ENCODE measurements at places on chromosomes 7 and 10.

GRCh38 chr10:72312865-72313391, 39.2 kb downstream of the DDIT4 start:
- no peak for DNase-seq

GRCh38 chr7:81175275-81175940, 256.6 kb upstream of the SEMA3C start:
- DNase-seq, result no peak

DNA sequence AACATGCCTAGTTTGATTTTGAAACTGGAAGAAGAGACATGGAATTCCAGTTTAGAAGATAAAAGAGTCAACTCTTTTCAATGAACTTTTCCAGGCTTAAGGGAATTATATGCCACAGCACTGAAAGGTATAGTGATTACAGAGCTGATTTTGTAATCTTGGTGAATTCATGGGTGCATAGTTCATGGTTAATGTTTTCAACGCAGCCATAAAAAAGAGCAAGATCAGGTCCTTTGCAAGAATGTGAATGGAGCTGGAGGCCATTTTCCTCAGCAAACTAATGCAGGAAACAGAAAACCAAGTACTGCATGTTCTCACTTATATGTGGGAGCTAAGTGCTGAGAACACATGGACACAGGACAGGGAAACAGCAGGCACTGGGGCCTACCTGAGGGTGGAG, 94.2 kb downstream of the CUBN start:
- no peak for DNase-seq

DNA sequence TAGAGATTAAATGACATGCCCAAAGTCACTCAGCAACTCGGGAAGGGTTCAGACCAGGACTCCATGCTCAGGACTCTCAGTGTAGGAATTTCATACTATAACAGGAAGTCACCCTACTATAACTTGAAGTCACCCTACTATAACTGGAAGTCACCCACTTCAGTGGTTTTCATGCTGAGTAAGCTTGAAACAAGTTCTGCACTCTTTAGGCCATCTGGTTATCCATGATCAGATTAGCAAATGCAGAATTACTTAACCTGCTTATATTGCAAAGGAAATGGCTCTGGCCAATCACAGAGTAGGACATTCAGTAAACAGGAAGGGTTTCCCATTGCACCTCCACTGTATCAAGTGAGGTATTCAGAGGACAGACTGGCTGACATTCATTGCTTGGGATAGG, 1240.4 kb downstream of the GATA3 start:
- no peak for DNase-seq

- peak; percentile 69 for DNase-seq
These were observed 54.5 kb downstream of the TSPAN15 start for GRCh38 chr10:69505636-69506318.

DNA sequence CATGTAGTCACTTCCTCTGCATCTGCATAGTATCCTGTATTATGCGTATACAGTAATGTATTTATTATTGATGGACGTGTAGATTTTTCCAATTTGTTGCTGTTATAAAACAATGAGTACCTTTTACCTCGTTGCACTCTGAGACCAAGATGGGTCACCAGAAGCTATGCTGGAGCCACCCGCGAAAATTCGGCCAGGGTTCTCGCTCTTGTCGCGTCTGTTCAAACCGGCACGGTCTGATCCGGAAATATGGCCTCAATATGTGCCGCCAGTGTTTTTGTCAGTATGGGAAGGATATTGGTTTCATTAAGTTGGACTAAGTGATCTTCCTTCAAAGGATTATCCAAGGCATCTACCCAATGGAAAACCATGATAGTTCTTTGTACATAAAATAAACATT, 1.0 kb downstream of the PSMC2 start:
- DNase-seq, result no peak
